Activated naive CD4-positive, alpha-beta T cell treated with anti-CD3 and anti-CD28 coated beads for 36 hours (primary cell): ENCODE measurements at places on chromosomes 13 and 19.
A peak's percentile ranks its signal among the peaks of the same experiment; 100 is the strongest.

- DNase-seq = peak; percentile 62
Observed at GRCh38 chr13:98142380-98143156, at the start of gene FARP1. TSS of gene FARP1 (plus strand) at chr13:98143094. CDS start at chr13:98213243, 70,149 bp downstream.

- no peak for DNase-seq
Observed at GRCh38 chr13:27504868-27505194, 54.5 kb upstream of the MTIF3 start.

DNA sequence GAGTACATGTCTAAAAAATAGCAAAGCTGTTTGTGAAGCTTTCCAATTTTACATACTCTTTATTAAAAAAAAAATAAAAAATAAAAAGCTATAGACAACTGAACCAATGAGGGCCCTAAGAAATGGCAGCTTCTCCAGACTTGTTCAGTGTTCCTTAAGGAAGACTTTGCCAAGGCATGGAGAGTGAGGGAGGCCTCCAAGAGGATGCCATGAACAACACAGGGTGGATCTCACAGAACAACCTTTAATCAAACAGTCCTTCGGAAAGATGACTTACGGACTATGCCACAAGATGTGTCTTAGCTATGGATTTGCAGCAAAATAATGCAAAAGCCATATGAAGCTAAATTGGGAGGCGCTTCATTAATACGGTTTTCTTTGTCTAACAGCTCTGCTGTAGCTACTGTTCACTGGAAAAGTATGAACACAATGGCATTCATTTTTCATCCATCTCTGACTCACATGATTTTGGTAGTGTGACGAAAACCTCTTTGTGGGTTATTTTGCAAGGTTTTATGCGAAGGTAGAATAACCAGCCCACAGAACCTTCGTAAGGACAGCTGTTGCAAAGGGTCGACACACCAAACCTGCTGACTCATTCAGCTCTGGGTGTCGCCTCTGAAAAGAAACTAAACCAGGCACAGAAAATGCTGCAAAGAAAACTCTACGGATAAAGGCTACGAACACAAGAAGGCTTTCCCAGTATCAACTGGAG is 27.7 kb downstream of the EFNB2 start:
- no peak for DNase-seq

DNA sequence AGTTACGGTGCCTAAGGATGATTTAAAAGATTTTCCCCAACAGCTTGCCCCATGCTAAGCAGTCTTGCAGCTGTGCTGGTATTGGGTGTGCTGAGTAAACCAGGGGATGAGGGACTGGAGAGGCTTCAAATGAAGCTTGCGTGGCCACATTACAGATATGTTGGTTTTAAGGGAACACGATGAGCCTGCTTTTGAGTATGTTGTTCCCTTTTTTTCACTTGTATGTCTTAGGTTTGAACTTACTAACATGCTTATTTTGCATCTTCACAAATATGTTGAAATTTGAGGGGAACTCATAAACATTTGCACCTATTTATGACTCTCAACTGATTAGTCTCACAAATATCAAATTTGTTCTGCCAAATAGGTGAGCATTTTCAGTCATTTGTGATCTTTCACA is 2.0 kb upstream of the IL17D start:
- DNase-seq = no peak

GRCh38 chr19:2969104-2969504 is 8.3 kb upstream of the TLE6 start:
- DNase-seq = no peak

- no peak for DNase-seq
Observed at GRCh38 chr13:110916301-110917142, 1.7 kb upstream of the ANKRD10 start.

GRCh38 chr13:28031896-28032288 is 43.4 kb upstream of the URAD start:
- DNase-seq = no peak

GRCh38 chr19:46206176-46206575 is 23.4 kb upstream of the IGFL1 start:
- no peak for DNase-seq

DNA sequence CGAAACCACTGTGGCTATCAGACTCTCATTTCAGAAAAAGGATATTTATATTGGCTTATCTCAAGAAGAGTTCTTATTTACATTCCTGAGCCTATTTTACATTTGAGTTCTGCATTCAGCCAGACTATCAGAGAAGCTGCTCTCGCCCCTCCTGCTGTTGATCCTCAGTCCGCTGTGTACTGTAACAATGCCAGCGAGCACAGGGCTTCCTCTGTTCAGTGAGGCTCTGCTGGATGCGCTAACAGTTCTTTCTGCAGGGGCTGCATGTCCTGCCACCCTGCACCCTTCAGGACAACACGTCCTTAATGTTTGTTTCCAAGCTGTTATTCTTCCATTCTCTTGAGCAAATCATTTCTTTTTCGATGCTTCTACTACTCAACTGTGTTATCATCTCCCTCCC is 463.7 kb upstream of the SGCG start:
- no peak for DNase-seq

DNA sequence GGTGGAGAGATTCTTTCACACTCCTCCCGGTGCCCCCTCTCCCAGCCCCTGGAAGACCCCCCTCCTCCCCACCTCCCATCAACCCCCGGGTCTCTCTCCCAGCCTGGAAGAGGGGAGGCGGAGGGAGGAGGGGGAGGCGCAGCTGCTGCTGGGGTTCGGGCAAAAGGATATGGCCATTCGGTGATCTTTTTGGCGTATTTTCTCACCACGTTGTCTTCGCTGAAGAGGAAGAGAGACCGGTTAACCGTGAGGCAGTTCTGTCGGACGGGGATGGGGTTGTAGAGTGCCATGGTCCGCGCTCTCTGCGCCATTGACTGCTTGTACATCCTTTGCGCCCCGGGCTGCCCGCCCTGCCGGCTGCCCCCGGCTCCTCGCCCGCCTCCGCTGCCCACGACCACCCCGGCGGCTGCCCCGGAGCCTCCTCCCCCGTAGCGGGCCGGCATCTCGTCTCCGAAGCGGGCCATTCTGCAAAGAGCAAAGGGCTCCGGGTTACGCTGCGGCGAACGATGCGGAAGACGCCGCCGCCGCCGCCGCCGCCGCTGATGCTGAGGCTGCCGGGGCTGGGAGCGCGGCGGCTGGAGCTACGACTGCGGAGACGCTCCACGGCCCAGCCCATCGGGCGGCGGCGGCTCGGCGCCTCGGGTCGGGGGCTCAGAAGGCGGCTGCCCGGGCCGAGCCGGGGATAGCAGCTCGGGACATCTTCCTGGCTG is 363 bp downstream of the CACNA1A start:
- peak; percentile 11 for DNase-seq

DNA sequence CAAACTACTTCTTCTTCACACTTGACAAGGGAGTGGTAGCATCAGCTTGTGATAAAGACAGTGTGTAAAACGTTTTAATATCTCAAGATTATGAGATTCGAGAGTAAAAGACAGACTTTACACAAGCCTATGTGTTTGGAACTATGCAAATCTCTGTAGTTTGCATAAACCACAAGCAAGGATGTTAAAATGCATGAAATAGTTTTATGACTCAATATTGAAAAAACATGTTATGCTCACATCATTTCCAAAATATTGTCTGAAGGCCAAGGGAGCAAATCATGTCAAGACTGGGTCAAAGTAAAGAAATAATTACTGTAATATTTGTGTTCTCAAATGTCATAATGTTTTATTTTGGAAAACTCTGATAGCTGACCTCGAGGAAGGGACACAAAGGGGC is 316.8 kb upstream of the KLF12 start:
- no peak for DNase-seq

DNA sequence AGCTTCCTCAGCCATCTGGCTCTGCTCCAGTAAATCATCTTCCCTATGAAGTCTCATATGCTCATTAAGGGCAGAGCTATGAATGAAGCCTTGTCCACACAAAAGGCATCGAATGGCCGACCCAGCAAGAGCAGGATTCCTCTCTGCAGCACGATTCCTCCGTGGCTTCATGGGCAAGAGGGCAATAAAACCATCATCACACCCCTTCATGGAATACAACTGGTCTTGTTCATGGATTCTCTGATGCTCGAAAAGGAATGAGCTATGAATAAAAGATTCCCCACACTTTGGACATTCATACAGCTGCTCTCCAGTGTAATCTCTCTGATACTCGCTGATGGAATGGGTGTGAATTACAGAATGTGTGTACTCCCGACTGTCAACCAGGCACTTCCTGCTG is 25.9 kb downstream of the PEG3 start:
- no peak for DNase-seq

DNA sequence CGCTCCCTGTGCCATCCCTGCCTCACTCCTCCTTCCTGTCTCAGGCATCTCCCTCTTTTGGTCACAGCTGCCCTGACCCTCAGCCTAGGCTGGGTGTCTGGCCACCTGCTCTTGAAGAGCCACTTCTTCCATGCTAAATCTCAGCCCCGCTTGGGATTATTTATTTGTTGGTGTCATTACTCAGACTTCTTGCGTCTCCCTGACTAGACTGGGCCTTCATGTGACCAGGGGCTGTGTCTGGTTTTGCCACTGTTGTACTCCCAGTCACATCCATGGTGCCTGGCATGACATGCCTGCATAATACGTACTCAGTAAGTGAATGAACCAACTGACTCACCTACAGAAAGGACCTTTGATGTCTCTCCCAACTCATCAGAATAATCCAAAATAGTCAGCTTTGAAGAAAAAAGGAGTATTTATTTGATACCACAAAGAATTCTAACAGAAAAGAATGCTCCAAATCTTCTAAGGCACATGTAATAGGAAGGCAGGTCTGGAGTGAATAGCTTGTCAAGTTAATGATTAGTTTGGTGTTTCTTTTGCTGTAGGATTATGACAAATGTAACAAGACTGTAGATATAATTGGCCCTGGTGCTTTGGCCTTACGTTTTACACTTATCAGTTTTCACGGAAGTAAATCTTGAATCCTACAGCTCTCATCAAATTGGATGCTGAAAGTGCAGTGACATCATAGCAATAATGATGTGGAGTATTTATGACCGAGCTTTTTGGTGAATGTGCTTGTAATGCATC is 84.0 kb downstream of the ALOX5AP start:
- no peak for DNase-seq

GRCh38 chr19:11404588-11405222 is 14.4 kb downstream of the RGL3 start:
- no peak for DNase-seq
